8988T (cell line): ENCODE measurements at places on chromosomes 3 and 15.

GRCh38 chr3:45507820-45508317 lies 86.7 kb upstream of the LIMD1 start:
- DNase-seq: no peak

GRCh38 chr15:59354417-59355031 lies 18.1 kb downstream of the MYO1E start:
- DNase-seq: no peak

DNA sequence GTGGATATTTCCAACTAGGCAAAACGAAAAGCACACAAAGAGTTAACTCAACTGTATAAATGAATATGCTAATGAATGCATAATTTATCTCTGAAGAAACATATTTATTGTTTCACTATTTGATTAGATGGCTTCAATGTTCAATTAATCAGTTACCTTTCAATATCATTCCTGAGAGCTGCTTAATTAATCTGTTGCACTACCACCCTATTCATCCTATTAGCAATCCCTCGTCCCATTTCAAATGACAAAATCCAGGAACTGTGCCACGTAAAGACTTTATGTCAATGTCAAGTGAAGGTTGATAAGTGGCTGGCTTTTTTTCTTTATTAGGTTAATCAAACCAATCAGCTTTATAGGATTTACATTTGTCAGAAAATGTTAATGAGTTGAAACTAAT lies 82.7 kb downstream of the ALCAM start:
- DNase-seq: no peak

DNA sequence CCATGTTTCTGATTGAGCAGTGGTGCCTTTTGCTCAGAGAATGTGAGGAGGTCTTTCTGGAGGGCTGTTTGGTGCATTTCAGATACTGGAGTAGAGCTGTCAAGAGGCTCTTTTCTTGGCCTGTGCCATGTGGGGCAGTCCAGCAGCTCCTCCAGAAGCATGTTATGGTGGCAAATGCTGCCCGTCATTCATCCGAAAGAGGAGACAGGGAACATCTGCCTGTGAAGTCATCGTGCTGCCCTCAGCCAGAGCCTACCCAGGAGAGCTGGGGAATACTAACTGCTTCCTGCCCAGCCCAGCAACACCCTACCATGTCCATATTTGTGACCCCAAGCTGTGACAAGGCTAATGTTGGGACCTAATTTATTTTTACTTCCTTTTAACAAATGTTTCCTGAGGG lies 82.2 kb upstream of the SLC6A6 start:
- no peak for DNase-seq

DNA sequence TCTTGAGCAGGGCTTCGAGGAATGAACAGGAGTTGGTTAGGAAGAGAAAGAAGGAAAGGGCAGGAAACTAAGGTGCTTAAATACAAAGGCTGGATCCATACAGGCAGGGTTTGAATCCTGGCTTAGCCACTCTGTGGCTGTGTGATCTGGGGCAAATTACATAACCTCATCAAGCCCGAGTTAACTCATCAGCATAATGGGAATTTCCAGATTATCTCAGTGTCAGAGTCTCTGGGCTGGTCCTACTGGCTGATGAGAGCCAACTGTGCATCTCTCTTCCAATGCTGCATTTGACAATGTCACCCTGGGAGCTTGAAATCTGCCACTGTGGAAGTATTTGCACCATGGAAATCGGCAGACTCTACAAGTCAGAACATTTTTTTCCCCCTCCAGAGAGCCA lies 83.8 kb upstream of the SLC6A6 start:
- no peak for DNase-seq

GRCh38 chr3:171088964-171089754 lies 62.6 kb upstream of the SLC2A2 start:
- no peak for DNase-seq

DNA sequence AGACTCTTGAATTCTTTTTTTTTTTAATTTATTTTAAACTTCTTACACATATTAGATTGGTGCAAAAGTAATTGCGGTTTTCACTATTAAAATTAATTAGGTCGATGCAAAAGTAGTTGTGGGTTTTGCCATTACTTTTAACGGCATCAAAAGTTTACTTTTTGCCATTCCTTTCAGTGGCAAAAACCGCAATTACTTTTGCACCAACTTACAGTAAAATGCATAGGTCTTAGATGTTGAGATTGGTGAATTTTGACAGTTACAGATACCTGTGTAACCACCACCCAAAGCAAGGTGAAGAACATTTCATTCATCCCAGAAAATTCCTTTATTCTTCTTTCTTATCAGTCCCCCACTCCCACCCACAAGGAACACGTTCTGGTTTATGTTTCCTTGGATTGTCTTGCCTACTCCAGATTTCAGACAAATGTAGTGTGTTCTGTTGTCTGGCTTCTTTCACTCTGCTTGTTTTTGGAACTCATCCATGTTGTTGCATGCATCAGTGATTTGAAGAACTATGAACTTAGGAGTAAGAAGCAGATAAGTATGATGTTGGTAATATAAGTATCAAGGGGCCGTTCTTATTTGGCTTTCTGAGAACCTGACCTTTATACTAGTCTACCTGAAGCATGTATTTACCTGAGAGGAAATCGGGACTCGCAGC lies 198.4 kb upstream of the UBE2E1 start:
- no peak for DNase-seq

DNA sequence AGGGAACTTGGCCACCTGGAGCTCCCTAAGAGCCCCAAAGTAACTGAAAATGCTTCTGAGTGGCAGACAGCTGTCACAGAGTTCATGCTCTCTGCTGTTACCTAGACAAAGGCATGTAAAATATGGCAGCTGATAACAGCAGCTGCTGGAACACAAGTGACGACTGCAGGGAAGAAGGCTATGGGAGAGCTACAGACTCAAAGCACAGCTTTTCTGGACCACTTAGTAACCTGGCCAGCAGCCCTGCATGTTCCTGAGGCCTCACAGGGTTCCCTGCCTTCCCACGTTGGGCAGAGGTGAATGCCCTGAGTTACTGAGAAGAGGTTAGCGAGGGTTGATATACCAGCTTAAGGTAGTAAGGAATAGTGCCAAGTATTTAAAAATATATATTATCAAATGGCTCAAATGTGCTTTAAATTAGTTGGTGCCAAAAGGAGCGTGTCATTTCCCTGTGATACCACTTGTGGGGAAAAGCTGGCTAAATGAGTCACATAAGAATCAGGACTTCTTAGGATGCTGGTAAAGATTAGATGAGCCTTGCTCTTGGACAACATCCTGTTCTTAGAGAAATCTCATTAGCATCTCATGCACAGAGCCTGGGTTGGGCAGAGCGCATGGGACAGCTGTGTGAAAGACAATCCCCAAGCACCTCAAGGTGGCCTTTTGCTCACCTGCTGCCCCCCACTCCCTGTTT lies 76.4 kb upstream of the SCN5A start:
- no peak for DNase-seq

DNA sequence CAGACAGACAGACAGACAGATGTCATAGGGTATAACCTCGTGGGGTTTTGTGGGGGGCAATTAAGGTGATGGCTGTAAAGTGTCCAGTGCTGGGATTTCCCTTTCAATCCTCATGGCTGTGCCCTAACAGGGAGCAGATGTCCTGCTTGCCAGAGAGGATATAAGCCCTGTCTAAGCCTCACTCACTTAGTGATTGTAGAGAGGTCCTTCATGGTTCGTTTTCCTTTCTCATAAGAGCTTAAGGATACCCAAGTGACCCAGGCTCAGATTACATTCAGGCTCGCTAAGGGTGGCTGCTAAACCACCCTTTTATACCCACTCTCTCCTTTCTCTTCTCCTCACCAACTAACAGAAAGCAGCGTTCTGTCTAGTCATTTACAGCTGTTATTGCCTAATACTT lies 19.2 kb downstream of the LYSMD2 start:
- no peak for DNase-seq

- no peak for DNase-seq
These were observed 39.5 kb downstream of the ZNF710 start for GRCh38 chr15:90040618-90041017.

DNA sequence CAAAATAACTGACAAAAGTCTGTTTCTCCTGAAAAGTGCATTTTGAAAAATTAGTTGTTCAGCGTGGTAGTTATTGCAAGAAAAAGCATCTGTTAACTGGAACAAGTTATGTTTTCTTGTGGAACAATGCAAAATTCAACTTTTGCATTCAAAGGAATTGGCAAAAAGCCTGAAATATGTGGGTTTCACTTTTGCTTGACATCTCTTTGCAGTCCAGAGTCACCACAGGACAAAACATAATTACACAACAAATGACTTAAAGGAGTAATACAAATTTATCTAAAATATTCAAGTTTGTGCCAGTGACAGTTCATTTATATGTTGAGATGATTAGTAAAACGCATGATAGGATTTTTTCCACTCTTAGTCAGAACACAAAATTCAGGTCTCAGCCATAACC lies 96.3 kb upstream of the P2RY1 start:
- DNase-seq: no peak

DNA sequence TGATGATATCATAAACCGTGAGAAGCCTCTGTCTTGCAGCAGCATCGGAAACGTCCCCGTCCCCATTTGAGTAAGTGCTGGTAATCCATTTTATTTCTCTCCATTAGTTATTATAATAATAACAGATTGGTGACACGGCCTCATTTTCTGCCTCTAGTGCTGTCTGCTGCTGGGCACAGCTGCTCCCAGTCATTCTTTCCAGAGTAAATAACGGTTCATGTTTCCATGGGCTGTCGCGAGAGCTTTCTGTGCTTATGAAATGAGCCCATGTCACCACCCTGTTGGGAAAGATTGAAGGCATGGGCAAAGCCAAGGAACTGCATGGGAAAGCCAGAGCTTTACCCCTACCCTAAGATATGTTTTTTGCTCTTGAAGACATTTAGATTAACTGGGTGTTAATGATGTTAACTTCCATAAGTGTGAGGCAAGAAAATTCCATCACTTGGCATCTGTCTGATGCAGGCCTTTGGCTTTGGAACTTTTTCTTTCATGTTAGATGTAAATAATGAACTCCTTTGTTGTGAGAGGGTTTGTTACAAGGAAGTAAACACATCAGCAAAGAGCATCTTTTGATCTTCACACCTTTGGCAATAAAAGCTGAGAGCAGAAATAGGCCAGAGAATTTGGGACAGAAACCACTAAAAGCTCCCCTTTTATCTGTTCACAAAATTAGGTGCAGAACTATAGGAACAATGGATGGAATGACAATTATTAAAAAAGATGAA lies 141.8 kb downstream of the FILIP1L start:
- DNase-seq: no peak

GRCh38 chr15:37252530-37252929 lies 152.2 kb upstream of the MEIS2 start:
- DNase-seq: no peak

DNA sequence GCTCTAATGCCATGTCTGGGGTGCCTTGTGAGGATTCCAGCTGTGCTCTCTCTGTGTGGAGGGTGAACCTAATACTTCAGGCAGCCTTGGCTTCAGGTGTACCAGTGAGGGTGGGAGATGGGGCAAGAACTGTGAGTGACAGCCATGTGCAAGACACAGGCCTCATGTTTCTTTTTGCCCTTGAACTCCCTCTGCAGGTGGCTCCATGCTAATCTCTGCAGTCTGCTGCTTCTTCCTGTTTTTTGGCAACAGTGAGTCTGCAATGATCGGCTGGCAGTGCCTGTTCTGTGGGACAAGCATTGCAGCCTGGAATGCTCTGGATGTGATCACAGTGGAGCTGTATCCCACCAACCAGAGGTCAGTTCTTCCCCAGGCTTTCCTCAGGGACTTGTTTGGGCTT lies 189.3 kb downstream of the SV2B start:
- DNase-seq: no peak

GRCh38 chr3:170680593-170680992 lies 94.7 kb upstream of the SLC7A14 start:
- no peak for DNase-seq

GRCh38 chr3:139715743-139716360 lies 38.1 kb upstream of the NMNAT3 start:
- no peak for DNase-seq

- no peak for DNase-seq
These were observed 171.0 kb downstream of the RPLP1 start for GRCh38 chr15:69623392-69624154.

GRCh38 chr3:98986073-98986472 lies 84.6 kb upstream of the DCBLD2 start:
- DNase-seq: no peak

- no peak for DNase-seq
These were observed 449.4 kb upstream of the PROK2 start for GRCh38 chr3:72234391-72234790.

GRCh38 chr3:166531730-166532129 lies 694.5 kb upstream of the BCHE start:
- no peak for DNase-seq

DNA sequence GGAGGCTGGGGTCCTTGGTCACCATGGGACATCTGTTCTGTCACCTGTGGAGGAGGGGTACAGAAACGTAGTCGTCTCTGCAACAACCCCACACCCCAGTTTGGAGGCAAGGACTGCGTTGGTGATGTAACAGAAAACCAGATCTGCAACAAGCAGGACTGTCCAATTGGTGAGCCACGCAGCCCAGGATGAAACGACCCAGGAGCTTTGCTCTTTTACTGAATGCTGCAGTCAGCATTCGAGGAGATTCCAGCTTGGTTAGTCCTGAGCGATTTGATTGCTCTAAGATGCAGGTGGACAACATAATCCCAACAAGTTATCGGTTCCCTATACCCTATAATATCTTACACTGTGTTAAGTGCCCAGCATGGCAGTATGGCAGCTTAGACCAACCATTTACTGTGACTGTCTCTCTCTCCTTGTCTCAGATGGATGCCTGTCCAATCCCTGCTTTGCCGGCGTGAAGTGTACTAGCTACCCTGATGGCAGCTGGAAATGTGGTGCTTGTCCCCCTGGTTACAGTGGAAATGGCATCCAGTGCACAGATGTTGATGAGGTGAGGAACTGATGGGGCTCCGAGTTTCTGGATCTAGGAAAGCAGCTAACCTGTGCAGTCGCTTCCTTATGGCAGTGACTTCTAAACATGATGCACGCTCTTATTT lies 7.8 kb downstream of the THBS1 start:
- DNase-seq: no peak

DNA sequence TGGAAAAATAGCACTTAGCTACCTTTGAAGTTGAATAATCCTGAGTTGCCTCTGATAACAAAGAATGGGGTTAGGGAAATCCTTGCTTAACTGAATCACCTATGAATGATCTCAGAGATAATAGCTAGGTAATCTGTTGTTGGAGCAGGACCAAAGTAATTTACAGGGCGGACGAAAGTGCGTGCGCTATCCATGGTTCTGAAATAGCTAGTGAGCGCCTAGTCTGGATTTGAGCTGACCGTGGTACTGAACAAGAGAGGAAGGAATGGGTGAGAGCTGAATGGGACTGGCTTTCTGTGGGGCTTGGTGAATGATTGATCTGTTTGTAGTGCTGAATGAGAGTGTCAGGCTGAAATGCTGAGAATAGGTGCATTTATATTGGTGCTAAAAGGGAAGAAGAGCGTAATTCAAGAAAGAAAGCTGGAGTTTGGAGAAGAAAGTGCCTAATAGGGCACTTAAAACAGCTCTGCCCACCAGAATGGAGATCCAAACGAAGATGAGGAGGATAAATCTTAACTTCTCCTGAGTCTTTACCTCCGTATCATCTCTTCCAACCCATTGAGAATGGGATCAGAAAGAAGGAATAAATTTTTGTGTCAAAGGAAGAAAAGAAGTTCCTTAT lies 10.1 kb downstream of the SCN10A start:
- no peak for DNase-seq

GRCh38 chr3:100662113-100662823 lies 47.0 kb upstream of the TFG start:
- no peak for DNase-seq
